ENCODE measurements at places on chromosomes 7 and 10.

DNA sequence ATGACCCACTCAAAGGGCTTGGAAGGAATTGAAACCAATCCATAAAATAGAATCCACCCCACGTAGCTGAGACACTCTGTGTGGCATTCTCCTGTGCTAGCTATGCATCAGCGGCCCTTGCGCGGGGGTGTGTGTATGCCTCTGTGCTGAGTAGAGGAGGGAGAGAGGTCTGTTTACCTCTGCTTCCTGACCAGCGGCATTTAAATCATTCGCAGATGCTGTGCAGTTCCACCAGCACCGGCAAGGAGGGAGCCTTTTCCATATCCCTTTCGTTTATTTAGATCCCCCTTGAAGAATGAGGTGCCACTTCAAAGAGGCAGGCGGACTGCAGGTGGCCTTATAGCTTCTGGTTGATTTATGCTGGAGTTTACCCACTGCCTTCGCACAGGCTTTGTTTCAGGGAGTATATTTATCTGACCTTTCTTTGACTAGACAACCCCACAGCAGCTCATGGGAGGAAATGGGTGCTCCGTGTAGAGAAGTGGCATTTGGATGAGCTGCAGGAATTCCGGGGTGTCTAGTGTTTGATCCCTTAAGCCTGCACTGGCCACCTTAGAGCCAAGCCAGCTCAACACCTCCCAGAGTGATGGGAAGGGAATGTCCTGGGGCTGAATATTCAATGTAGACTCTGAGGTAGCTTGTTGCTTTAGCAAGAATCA lies 11.4 kb downstream of the C10orf53 start:
- DNase-seq: no peak

DNA sequence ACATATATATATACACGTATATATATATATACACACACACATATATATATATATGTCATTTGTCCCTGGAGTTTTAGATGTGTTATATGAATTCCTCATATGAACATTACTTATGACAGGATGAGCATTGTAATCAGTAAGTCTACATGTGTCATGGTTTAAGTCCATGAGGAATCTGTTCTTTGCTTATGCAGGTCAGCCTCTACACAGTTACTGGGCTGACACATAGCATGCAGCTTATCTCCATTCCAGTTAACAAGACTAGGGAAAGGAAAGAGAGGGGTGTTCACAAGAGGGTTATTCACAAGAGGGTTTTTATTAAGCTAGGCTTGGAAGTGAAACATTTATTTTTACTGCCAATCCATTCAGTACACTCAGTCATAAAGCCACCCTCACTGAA lies 226.7 kb downstream of the SNX13 start:
- no peak for DNase-seq

- DNase-seq: no peak
Observed at GRCh38 chr7:77699056-77699455, 2.8 kb downstream of the RSBN1L start.

- DNase-seq: no peak
Observed at GRCh38 chr7:36306222-36306621, 83.4 kb upstream of the ANLN start.

DNA sequence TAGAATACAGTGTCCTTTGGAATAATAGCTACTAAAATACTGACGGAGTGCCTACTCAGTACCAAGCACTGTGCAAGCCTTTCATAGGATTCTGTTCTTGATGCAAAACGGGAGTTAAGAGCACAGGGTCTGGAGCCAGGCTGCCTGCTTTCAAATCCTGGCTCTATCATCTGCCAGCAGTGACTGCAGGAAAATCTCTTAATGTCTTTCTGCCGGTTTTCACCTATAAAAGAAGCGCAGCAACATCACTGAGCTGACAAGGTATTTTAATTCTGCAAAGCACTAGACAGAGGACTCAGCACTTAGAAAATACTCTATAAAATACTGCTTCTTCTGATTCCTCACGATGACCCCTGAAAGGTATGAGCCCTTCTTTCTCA lies 659 bp downstream of the FIGNL1 start:
- no peak for DNase-seq

- no peak for DNase-seq
Observed at GRCh38 chr10:92203919-92204623, 86.8 kb downstream of the CPEB3 start.

GRCh38 chr7:157372300-157373232 lies 35.8 kb downstream of the DNAJB6 start:
- no peak for DNase-seq

DNA sequence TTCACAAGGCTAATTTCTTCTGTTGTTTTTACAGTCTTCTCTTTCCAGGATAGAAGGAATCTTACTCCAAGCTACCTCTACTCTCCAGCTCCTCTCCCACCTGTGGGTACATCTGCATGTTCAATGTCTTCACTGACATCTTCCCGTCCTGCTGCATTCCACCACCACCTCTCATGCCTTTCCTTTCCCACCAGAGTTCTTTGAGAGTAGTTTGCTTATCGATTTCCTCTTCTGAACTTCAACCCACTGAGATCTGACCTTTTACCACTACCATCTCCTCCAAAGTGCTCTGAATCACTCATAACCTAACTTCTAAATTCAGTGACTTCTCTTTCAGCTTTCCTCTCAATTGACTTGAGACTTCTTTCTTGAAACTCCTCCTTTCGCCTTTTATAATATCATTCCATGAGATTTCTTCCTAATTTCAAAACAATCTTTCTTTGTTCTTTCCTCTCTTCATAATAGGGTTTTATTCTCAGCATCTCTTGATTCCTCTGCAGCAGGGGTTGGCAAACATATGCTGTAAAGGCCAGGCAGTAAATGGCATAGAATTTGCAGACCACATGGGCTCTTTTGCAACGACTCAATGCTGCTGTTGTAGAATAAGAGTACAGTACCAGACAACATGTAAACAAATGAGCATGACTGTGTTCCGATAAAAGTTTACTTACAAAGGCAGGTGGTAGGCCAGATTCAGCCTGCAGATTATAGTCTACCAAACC lies 22.1 kb downstream of the ACSL5 start:
- no peak for DNase-seq

- DNase-seq: no peak
Observed at GRCh38 chr7:107318523-107319160, 149.8 kb downstream of the HBP1 start.

GRCh38 chr10:129133856-129134255 lies 333.2 kb upstream of the MGMT start:
- no peak for DNase-seq

DNA sequence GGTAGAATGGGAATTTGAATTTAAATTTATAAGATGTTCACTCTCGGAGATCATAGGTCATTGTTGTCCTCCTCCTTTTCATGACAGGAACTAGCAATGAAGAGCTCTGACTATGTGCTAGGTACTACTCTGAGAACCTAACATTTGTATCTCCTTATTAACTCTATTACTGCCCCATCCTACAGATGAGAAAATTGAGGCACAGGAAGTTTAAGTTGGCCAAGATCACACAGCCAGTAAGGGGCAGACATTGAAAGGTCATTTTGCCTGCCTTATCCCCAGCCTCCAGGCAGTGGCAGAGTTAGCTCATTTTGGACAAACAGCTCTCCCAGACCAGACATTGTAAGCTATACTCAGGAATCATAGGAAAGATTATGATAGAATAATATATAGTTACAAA lies 6.0 kb downstream of the SRGN start:
- DNase-seq: no peak

DNA sequence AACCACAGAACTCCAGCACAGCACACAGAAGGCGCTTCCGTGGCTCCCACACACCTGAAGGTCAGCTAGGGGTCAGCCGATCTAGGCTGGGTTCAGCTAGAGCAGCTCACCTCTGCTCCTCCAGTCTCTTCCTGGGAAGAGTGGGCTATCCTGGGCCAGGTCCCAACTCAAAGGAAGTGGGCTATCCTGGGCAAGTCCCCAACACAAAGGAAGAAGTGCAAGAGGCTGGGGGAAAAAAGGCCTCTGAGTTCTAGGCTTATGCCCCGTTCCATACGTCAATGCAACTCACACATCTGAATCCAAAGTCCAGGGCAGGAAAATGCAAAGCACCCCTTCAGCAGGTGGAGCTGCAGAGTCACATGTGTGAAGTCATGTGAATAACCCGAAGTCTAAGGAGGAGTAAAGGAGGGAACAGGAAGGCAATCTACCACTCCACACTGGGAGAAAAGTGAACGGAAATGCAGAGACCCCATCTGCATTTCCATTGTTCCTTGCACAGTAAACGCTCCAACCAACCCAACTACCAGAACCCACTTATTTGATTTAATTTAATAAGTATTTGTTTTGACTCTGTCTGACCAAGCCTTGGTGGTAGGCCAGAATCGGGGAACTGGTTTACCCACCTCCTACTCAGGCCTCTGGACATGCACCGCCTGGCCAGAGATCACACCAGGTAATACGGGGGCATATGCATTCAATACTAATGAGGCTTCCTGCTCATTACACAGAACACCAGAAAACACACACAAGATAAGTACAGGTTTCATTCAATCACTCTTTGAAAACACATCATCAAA lies 95.5 kb upstream of the RNF32 start:
- no peak for DNase-seq

DNA sequence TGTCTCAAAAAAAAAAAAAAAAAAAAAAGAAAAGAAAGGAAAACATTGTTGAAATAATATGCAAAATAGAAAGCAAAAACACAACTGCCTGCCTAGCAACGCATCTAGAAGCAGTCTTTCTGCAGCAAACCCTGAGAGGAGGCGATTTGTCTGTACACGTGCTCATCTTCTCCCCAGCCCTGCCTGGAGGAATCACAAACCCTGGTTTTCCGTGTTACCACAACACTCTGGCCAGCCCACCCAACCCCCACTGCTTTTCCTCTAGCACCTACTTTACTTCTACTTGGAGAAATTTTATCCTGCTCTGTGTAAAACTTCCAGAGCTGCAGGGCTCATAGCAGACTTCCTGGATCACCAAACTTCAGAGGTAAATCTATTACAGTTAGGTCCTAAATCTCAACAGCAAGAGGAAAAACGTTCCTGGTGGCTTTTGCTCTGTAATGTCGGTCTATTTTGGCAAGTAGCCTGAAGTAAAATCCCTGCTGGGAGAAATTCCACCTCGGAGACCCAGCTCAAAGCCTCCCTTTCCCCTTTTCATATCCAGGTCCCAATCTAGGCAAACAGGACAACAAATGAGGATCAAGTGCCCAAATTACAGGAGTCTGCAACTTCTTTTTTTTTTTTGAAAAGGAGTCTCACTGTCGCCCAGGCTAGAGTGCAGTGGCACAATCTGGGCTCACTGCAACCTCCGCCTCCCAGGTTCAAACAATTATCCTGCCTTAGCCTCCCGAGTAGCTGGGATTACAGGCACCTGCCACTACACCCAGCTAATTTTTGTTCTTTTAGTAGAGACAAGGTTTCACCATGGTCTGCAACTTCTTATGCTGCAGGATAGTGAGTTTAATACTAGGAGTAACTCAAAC lies 91.6 kb downstream of the DNMBP start:
- DNase-seq: no peak

DNA sequence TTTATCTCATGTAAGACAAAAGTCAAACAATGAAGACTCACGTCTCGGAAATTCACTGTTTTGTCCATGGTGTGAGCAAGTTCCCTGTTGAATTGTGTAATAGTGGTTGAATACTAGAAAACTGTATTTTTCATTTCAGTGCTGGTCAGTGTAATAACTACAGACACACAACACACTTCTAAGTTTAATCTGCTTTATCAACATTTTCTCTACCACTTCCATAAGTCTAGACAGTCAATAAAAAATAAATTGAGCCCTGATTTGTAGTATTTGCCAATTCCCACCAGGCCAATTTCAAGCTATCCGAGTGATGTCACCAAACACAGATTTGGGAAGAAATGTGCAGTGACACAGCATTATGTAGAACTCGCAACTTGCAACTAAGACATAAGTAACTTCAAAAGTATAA lies 81.9 kb downstream of the GPR141 start:
- no peak for DNase-seq

DNA sequence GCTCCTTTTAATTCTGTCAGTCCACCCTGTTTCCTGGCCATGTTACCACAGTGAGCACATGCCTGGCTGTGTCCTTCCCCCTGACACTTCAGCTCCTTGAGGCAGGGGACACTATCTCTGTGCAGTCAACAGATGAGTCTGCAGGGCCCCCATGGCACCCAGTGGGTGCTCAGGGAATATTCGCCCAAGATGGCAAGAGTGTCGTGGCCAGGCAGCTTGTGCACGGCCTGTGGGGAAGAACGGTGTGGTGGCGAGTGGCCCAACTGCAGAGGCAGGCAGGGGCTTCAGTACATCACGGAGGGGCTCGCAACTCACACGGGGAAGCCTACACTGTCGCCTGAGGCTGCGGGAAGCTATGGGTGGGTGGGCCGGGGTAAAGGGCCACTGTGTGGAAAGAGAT lies 91.1 kb downstream of the TRRAP start:
- no peak for DNase-seq

- no peak for DNase-seq
Observed at GRCh38 chr7:39588416-39588815, 22.2 kb downstream of the YAE1 start.

GRCh38 chr7:106999023-106999422 lies 45.5 kb upstream of the PRKAR2B start:
- no peak for DNase-seq

- DNase-seq: no peak
Observed at GRCh38 chr7:10972174-10972573, 1.5 kb upstream of the PHF14 start.

DNA sequence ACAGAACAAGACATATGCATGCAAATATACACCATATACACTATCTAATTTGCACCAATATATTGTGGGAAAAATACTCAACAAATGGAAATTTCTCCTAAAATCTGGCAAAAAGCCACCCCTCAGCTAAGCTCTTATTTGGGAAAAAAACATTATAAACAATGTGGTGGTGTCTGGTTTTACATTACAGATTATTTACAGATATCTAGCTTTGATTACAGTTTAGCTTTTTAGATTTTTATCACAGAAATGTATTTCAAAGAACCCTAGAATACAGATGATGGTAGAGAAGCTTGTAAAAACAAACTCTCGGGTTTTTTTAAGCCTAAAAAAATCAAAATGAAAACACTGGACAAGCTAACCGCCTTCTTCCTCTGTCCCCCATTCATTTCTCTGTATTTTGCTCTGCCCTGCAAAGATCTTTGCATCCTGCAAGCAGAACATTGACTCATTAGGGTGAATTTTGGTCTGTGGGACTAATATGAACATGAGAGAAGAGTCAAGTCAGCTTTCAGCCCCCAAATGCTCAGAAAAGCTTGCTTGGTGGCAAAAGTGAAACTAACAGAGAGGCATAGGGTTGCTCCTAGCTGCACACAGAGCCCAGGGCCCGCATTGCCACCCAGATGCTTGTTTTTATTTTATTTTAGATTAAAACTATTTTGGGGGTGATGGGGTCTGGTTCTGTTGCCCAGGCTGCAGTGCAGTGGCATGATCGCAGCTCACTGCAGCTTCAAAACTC lies 88.8 kb upstream of the LYZL1 start:
- no peak for DNase-seq
